Psoas muscle (tissue), 8 donors: ENCODE measurements at places on chromosomes 3 and 15. TPM values are rescaled to one million over a fixed set of nuclear protein-coding genes. Genes with fewer than 3 reads are reported as not detected.

GRCh38 chr15:89566181-89566580 lies 9.1 kb upstream of the TICRR start:
- H3K4me1 ChIP-seq, result no peaks in the 10 kb centered on the region
- no peak for DNase-seq
- no peak overlapping the region for H3K27ac ChIP-seq
- H3K27me3 ChIP-seq, result peaks cover 3% of the 10 kb centered on the region
- H3K36me3 ChIP-seq, result no peaks in the 10 kb centered on the region
- no peak overlapping the region for H3K4me3 ChIP-seq

- no peaks in the 10 kb centered on the region for H3K27me3 ChIP-seq
- no peak overlapping the region for H3K27ac ChIP-seq
- DNase-seq, result no peak
- H3K4me3 ChIP-seq, result no peak overlapping the region
- no peaks in the 10 kb centered on the region for H3K4me1 ChIP-seq
- no peaks in the 10 kb centered on the region for H3K36me3 ChIP-seq
These were observed 216.8 kb downstream of the RSL24D1 start for GRCh38 chr15:54979964-54980363.

DNA sequence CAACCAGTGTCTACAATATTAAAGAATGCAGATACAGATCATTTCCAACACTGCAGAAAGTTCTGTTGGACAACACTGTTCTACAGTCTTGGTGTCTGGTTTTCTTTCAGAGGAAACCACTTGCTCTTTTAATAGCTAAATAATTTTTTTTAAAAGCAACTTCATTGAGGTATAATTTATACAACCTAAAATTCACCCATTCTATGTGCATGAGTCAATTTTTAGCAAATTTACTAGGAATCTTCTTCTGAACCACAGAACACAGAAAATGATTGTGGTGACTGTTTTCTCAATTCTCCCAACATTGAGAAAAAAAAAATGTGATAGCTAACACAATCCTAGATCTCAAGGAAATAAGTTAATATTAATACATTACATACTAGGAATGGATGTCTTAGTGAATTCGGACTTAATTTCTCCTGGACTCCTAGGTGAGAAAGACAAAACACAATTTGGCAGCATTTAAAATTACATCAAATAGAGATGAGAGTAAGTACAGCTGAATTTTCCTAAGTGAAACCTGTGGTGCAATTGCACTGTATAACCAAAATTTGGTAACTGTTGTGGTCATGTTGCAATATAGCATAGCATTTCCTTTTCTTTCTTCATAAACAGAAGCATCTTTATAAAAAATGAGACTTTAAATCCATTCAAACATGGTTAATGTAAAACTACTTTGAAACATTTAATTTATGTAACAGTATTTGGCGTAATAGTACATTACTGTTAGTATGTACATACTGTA lies 15.3 kb upstream of the PLCL2 start:
- DNase-seq, result no peak
- H3K27me3 ChIP-seq, result no peaks in the 10 kb centered on the region
- H3K4me1 ChIP-seq, result peaks cover 14% of the 10 kb centered on the region
- no peaks in the 10 kb centered on the region for H3K36me3 ChIP-seq
- no peak overlapping the region for H3K27ac ChIP-seq

- no peak overlapping the region for H3K4me3 ChIP-seq
- H3K27me3 ChIP-seq, result no peaks in the 10 kb centered on the region
- no peaks in the 10 kb centered on the region for H3K36me3 ChIP-seq
- DNase-seq, result no peak
- H3K27ac ChIP-seq, result no peak overlapping the region
These were observed 139.5 kb downstream of the KCNAB1 start for GRCh38 chr3:156259896-156260295.

- no peak overlapping the region for H3K4me3 ChIP-seq
- H3K36me3 ChIP-seq, result no peaks in the 10 kb centered on the region
- no peak for DNase-seq
- H3K4me1 ChIP-seq, result no peaks in the 10 kb centered on the region
- no peaks in the 10 kb centered on the region for H3K27me3 ChIP-seq
These were observed 18.5 kb downstream of the SERPINI1 start for GRCh38 chr3:167754049-167754448.

DNA sequence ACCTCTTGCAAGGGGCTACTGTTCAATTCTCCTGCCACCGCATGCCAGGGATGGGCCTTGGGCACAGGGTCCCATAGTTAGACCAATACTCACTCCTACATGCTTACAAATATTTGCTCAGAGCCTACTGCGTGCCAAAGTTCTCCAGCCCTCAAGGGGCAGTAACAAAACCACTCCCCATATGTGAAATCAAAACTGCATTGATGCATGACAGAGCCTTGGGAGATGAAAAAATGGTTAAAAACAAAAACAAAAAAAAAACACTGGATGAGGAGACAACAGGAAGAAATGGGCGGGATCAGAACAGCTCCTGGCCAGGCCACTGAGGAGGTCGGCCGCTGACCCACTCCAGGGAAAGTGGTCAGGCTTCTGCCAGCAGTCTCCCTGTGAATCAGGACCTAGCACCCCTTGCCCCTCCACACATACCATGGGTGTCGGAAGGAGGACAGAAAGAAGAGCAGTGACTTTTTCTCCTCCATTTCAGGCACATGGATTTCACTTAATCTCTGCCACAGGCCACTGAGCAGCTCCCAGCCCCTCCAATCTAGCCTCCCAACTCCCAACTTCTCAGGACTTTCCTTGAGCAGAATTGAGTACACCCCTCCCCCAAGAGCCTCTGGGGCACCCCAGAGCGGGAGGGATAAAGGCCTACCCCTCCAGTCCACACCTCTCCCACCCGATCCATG lies 2.8 kb downstream of the PLXNB1 start:
- no peaks in the 10 kb centered on the region for H3K36me3 ChIP-seq
- H3K4me1 ChIP-seq, result peaks cover 4% of the 10 kb centered on the region
- no peak overlapping the region for H3K27ac ChIP-seq
- H3K4me3 ChIP-seq, result peak overlapping the region; percentile 84
- DNase-seq, result no peak
- H3K27me3 ChIP-seq, result peaks cover 4% of the 10 kb centered on the region

DNA sequence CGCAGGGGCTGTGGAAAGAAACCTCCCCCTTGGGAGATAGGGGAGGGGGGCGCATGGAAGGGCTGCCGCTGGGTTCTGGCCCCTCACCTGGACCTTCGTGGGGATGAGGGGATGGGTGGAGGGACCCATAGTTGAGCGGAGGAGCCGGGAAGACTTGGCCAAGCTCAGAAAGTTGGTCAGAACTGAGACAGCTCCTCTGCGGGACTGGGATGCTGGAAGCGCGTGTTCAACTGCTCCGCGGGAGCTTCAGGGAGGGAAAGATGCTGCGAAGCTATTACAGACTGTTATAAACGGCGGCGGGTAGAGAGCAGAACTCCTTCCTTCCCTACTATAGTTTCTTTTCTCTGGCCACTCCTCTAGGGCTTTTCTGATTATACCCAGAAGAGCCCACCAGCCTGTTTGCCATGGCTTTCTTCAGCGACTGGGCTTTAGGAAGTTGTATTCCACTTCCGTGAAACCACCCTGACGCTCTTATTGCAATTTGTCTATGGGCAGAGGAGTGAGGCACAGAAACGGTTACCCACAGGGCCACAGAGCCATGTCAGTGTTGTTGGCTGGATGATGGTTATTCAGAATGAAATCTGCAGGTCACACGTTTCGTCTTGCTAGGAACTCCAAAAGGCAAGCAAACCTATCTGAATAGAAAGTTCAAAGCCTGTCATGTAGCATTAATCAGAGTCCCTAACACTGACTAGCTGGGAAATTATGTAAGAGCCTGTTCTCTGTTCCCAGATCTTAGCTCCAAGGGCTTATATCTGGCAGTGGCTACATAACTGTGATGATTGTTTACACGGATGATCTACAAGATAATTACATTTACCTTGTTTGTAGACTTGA lies 1.1 kb downstream of the SYNPR start:
- H3K27me3 ChIP-seq, result peaks cover 24% of the 10 kb centered on the region
- no peak overlapping the region for H3K27ac ChIP-seq
- H3K4me1 ChIP-seq, result no peaks in the 10 kb centered on the region
- H3K36me3 ChIP-seq, result no peaks in the 10 kb centered on the region
- no peak for DNase-seq
- H3K4me3 ChIP-seq, result no peak overlapping the region

NOX5 gene
- not detected for total RNA-seq

ISY1 gene
- total RNA-seq, result 30.1 TPM

SOX2 gene
- total RNA-seq, result not detected

NTRK3 gene
- 0.54 TPM for total RNA-seq
